ENCODE measurements at places on chromosomes 2 and 18. TPM values are rescaled to one million over a fixed set of nuclear protein-coding genes. Genes with fewer than 3 reads are reported as not detected.

DNA sequence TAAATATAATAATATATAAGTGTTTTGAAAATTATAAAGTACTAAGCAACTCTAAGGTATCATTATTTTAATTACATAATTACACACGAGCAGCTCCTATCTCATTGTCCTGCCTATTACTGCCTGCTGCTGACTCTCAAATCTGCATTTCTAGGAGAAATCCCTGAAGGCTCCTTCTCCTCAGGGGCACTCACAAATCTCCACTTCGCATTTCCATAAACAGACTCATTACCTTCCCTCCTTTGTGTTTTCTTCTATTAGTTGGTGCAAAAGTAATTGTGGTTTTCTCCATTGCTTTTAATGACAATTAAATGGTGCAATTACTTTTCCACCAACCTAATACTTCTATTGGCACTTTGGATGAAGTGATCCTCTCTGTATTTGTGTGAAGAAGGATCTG lies 135.0 kb upstream of the HNMT start:
- DNase-seq, result no peak

DNA sequence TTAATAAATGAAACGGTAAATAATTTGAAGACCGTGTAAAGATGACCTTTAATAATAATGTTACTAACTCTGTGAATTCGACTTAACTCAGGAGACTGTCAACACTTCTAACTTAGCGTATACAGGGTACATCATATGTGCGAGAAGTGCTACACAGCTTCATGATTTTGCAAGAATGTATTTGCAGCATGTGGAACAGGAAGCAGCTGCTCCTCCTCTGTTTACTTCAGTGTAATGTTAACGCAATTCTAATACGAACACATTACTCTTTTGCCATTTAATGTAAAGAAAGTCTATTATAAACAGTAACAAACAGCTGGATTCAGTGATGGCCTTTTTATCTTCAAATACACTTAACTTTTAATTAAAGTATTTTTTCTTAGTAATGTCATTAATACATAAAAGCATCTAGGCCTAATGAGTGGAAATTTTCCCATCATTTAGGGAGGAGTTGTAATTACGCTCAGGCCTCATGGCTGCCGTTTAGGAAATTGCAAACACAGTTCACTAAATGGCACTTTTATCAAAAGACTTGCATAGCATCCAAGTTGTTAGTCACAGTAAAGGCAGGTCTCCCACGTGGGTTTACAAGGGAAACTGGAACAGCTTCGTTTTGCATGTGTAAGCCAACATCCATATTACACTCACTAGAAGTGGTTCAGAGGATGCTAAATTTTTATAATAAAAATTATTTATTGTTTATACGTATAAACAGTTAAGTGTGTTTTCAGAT lies 635.7 kb downstream of the FBXO15 start:
- no peak for DNase-seq

GRCh38 chr2:236968880-236969534 lies 116.7 kb upstream of the COPS8 start:
- DNase-seq, result no peak

- DNase-seq, result no peak
Observed at GRCh38 chr2:27798948-27799645, 27.6 kb downstream of the MRPL33 start.

- DNase-seq, result no peak
Observed at GRCh38 chr2:141201016-141201565, 929.7 kb downstream of the LRP1B start.

DNA sequence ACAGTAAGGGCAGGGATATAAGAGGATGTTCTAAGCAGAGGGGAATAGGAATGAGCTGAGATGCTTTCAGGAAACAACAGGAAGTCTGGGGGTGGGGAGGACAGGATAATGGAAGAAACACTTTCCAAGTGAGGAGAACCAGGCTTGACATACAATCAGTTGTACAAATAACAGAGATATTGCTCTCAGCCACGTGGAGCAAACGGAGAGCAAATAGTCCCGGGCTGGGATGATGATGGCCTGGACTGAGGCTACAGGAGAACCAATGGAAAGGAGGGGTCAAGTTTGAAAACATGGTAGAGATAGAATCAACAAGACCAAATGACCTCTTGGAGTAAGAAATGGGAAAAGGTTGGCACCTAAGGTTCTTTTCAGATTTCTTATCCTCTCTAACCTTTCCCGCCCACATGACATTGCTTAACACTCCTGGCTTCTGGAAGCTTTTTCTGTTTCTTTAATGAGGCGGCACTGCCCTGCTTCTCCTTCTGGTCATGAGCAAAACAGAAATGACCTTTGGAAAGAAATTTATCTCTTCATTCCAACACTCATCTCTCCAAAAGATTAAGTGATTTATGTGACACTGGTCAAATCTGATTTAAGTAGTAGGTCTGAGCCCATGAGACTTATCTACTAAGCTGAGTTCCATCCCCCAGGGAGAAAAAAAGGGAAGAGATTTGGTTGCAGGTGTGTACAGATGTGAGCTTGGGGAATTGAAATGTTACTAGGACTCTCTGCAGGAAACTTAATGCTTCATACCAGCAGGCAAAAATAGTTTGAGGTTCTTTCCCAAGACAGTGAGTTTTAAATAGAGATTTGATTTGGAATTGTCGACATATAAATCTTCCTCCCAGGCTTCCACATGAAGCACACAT lies 442.9 kb upstream of the HNRNPA3 start:
- no peak for DNase-seq

GRCh38 chr2:108080177-108080576 lies 93.9 kb downstream of the SLC5A7 start:
- no peak for DNase-seq

GRCh38 chr2:28977176-28977875 lies 3.8 kb upstream of the TOGARAM2 start:
- DNase-seq, result no peak

DNA sequence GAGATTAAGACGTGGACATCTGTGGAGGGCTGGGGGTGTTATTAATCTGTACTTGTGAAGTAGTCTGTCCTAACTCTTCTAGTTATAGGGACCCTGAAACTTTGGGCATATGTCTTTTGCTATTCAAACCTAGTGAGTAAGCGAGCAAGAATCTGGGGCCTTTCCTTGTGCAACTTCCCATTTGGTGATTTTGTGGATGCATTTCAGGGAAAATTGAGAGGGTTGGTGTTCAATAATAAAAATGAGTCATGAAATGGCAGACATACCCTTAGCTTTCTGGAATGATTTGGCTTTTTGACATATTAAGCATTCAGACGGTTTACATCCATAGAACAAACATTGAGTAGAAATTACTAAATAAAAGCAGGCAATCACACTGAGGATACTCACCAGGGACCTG lies 17.0 kb downstream of the COL4A4 start:
- DNase-seq, result no peak

DNA sequence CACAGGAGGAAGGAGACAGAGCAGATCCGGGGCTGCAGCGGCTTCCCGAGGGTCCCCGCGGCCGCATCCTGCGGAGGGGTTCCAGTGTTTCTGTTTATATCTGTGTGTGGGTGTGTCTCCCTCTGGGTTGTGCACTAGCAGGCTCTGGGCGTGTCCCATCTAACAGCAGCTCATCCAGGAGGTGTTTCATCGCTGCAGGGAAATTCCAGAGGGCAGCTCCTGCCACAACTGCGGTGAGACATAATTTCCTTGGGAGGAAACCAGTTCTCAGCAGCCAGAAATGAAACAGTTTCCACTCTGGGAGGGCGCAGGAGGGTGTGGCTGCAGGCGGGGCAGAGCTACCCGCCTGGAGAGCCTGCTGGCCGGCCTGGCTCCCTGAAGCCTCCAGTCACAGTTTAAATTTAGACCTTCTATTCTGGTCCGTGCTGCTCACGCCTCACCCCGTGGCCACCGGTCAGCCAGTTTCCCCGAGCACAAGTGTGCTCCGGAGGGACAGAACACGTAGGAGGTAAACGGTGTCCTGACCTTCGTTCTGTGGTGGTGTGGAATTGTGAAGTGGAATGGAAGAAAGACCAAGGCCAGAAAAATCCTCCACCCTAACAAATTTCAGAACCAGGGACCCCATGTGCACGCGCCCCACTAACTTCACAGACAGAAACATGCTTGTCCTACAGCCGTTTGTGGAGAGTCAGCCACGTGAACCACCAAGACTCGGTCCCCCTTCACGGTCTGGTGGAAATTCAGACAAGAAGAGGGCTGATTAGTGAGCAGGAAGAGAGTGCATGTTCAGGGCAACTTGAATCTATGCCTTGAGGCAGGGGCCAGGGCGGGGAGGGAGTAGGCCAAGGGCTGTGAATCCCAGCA lies 50.2 kb downstream of the TEX44 start:
- no peak for DNase-seq

DNA sequence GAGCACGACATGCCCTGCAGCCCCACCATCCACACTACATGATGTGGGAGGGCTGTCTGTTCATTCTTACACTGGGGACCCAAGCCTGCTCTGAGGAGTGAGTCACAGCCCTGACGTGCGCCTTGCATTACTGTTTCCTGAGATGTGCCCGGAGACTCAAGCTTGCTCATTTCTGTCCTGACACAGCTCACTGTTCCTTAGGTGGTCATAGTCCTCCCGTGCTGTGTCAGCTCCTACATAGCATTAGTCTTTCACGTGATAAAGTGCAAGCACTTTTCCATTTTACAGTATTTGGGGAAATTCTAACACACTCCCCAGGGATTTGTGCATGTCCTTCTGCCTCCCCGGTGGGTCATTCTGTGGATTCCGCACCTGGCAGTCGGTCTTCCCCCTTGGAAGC lies 46.2 kb upstream of the TRIM43B start:
- no peak for DNase-seq

GRCh38 chr2:5851410-5851809 lies 159.2 kb downstream of the SOX11 start:
- DNase-seq, result no peak

- no peak for DNase-seq
Observed at GRCh38 chr2:143558665-143559064, 429.4 kb downstream of the ARHGAP15 start.

DNA sequence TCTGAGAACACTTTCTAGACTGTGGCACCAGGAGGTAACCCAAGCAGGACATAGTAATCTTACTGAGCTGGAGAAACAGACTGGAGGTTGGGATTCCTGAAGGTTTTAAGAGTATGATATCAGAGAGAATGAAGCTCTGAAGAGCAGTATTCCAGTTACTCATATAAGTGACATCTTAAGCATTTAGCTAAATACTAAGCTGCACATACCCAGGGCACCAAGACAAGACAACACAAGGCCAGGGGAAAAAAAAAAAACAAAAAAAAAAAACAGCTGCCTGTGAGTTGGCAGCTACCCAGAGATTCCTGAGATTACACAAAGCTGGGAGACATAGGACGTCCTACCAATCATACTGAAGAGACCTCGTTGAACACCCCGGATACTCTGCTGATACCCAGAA lies 175.8 kb downstream of the SRBD1 start:
- DNase-seq, result no peak

DNA sequence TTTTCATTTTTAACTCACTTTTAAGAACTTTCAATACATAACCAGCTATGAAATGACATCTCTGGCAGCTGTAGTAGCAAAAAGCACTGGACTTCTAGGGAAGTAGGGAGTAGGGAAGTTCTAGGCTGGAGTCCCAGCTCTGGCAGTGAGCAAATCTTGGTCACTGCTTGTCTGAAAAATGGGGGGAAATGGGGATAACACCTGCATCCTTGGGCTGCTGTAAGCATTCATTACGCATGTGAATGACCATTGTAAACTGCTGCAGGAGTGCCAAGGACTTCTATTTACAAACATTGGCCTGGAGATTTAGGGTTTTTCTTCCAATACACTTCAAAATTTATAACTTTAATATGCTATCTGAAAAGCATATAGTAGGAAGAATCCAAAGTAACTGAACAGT lies 972 bp upstream of the MPP4 start:
- no peak for DNase-seq

DNA sequence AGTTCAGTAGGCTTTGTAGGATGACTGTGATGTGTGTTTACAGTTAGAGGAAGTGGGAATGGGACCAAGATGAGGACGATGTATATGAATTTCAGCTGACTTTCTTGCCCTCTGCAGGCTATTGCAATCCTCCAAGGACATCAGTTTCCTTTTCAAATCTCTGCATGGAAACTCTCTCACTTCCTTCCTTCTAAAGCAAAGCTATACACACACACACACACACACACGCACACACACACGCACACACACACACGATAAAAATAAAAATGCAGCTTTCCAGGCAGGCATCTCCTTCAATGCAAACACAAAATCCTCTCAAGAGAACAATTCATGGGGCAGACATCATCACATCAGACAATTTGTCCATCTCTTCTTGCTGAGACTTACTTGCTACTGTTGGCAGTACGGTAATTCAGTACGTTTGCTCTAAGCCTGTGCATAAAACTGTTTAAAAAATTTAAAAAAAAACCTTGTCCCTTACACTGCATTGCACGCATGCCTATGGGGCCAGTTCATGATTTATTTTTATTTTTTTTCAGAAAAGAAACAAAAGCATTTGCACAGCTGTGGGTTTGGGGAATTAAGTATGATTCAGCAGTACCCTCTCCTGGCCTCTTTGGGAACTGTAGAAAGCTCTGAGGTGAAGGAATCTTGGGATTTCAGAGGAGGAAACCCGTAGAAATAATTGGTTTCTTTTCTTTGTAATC lies 27.1 kb upstream of the ICOS start:
- peak; percentile 49 for DNase-seq

DNA sequence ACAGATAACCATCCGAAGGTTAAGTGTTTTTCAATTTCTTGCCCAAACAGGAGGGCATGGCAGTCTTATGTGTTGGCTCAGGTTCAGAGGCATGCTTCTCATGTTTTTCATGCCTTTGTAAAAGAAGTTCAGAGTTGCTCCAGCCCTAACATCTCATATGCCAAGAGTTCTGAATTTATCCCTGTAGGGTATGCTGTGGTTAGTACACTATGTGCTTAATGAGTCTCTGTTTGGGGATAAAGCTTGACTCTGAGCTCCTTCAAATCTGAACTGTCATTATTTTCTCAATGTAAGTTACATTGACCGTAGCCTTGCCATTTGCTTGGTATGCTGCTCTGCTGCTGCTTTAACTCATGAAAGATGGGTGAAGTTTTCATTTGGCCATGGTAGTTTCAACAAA lies 67.9 kb upstream of the PNPT1 start:
- DNase-seq, result no peak

DNA sequence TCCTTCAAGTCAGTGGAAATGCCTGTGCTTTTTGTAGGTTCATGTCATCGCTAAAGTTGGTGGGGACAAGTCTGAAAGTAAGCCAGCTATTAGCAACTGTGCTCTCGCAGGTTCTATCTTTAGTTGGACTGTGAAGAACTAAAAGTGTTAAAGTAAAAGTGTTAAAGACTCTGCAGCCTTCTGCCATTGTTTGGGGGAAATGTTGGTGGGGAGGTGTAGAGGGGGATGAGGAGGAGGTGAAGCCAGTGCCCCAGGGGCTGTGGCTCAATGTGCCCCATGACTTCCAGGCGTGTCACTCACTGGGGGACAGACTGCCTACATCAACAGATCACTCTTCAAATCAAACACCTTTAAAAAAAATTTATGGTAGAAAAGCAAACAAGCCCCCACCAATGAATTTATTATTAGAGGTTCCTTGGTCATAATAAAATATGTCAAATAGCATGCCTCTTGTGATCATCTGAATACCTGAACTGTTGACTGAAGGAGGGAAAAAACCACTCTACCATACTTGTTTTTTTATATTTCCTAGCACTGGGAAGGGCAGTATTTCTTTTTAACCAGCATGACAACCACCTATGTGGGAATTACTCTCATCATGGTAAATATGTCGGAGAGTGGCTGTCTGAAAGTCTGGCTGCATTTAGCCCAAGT lies 19.3 kb downstream of the TGFA start:
- no peak for DNase-seq

The PECR gene
- polyA plus RNA-seq, result 38.1 TPM

The ATP6V1B1 gene
- 52.2 TPM for polyA plus RNA-seq

The STAT4 gene
- polyA plus RNA-seq, result 11.5 TPM

The TEX44 gene
- not detected for polyA plus RNA-seq

The GEN1 gene
- 14.1 TPM for polyA plus RNA-seq

The FSIP2 gene
- 2.1 TPM for polyA plus RNA-seq

The CKAP2L gene
- polyA plus RNA-seq, result 12.7 TPM

The TGFA gene
- 19.2 TPM for polyA plus RNA-seq

The SERPINB7 gene
- polyA plus RNA-seq, result 0.50 TPM

The ESCO1 gene
- 25.2 TPM for polyA plus RNA-seq
